ENCODE measurements at places on chromosomes 13 and 19.

DNA sequence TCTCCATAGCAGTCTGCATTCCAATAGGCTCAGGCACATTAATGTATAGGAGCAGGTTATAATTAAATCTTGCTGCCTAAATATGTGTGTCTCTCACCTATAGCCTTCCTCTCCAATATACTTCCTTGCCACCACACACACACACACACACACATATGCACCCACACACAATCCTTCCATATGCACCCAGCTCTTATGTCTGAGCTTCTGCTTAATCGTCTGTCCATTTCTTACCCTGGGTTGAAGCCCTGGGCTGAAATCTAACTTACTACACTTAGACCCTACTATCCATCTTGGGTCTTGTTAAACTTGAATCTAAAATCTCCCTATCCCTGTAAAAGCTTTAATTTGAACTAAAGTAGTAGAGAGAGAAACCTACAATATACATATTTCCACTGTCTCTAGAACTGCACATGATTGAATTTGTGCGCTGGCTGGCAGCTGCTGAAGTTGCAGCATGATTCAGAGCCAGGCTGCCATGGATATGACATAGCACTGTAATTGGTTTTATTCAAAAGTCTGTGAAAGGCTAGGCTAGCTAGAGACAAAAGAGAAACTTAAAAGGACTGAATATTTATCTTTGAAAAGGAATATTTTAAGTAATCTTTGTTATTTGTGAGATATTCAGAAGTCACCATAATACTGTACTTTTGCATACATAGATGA, 25.7 kb upstream of the FREM2 start:
- DNase-seq = no peak

DNA sequence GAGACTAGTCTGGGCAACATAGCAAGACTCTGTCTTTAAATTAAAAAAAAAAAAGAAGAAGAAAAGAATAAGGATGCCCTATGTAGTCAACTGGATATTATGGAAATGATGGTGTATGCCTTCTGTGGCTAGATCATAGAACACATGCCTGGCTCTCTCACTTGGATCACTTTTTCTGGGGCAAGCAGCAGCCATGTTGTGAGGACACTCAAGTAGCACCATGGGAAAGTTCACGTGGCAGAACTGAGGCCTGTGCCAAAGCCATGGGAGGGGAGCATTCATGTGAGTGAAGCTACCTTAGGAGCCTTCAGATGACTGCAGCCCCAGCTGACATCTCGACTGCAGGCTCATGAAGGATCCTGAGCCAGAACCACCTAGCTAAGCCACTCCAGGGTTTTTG, 12.0 kb downstream of the PLAUR start:
- DNase-seq = no peak

GRCh38 chr19:45852145-45852750, 10.7 kb downstream of the SYMPK start:
- no peak for DNase-seq

DNA sequence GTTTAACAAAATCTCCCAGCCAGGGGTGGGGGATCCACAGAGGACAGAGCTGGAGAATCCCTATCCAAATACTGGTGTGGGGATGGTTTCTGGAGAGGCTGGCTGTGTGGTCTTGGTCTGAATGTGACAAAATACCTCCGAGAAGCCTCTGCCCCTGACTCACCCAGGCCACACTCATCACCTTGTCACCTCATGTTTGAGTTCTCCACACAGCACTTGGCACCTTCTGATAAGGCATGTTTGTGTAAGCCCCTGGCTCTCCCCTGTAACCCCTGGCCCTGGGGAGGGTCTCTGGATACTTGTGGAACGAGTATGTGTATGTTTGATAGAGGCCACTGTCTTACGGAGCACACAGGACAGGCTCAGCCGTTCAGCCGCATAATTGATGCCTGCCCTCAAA, 14.7 kb downstream of the TECR start:
- DNase-seq = no peak

- DNase-seq = no peak
These were observed 109.7 kb downstream of the LRCH1 start for GRCh38 chr13:46662690-46663089.

- DNase-seq = no peak
These were observed 232.4 kb downstream of the LHFPL6 start for GRCh38 chr13:39370554-39370953.

DNA sequence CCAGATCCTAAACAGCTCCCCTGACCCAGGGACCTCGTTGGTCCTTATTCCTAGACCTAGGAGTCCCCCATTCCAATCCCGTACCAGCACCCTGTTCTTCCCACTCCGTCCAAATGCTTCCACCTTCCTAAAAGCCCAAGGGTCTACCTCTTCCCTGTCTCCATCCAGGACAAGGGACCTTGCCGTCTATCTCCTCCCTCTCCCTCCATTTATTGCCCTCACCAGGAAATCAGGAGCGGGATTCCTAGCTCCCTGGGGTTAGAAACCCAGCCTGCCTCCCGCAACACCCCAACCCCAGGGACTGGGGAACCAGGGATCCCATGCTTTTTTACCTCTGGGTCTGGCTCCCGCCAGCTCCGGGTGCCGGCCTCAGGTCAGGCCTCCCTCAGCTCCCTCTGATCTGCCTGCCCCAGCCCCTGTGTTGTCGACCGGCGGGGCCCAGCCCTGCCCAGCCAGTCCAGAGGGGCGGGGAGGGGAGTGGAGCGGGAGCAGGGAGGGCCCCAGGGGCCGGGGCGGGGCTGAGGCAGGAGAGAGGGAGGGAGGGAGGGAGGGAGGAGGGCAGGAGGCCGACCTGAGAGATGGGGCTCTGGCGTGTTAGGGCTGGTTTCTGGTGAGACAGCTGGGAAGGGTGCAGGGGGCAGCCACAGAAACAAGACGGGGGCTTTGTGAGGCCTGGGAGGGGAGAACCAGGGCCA, at the start of gene B3GNT8:
Gene B3GNT8, minus strand, starts transcription at position 423 of the 695 bp plus-strand sequence. CDS start 596 bp downstream, outside the sequence.
- DNase-seq = peak; percentile 51

GRCh38 chr13:54636231-54636630, 1607.6 kb downstream of the OLFM4 start:
- no peak for DNase-seq

- DNase-seq = peak; percentile 89
These were observed at the start of gene GPC6 for GRCh38 chr13:93226623-93227279. Gene GPC6 (plus strand): TSS chr13:93226807.

DNA sequence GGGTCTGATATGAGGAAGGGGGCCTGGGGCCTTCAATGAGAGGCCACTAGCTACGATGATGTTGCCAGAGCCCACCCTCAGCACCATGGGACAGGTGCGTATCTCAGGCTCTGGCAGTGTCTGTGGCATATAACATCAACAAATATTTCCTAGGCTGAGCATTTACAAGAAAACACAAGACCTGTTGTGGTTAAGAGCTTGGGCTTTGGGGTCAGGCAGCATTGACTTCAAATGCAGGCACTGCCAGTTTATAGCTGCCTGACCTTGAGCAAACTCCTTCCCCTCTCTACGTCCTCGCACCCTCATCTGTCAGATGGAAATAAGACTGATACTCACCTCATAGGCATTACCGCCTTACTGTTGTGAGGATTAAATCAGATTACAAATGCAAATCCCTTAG, 156.0 kb downstream of the KATNAL1 start:
- DNase-seq = no peak

GRCh38 chr13:110524541-110525257, 36.8 kb downstream of the RAB20 start:
- DNase-seq = no peak

DNA sequence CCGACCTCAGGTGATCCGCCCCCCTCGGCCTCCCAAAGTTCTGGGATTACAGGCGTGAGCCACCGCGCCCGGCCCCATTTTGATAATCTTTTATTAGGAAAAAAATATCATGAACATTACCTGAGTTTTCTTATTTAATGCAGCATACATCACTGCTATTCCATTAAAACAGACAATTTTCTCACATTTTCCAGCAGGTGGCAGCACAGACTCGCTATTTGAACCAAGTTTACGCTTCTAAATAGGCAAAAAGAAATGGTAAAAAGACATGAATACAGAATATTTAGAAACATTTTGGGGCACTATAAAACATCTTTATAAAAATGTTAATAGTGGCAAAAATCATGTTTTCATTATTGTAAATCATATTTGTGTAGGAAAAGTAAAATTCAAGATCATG, 903.1 kb downstream of the SLITRK6 start:
- no peak for DNase-seq

GRCh38 chr13:90352763-90353162, 994.7 kb upstream of the MIR17HG start:
- no peak for DNase-seq

- no peak for DNase-seq
These were observed 196.9 kb upstream of the UBL3 start for GRCh38 chr13:30047154-30047874.

- no peak for DNase-seq
These were observed 53.0 kb upstream of the ZNF254 start for GRCh38 chr19:24033963-24034342.

DNA sequence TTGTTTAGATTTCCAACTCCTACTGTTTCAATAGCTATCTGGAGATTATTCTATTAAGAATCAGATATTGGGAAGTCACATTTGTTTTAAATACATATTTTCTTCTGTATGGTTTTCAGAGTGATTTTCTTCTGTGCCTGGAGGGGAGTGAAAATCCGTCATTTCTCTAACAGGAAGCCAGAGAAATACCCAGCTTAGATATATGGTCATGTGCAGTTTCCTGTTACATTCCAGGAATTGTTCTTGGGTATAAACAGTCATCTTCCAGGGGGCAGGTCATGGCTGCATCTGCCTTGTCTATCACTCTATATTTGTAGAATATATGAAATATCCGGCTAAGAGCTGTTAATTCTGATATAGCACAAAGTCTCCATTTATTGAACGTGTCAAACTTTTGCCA, 77.5 kb upstream of the MIR17HG start:
- DNase-seq = no peak

- no peak for DNase-seq
These were observed 740 bp upstream of the BEST2 start for GRCh38 chr19:12750851-12751250.

DNA sequence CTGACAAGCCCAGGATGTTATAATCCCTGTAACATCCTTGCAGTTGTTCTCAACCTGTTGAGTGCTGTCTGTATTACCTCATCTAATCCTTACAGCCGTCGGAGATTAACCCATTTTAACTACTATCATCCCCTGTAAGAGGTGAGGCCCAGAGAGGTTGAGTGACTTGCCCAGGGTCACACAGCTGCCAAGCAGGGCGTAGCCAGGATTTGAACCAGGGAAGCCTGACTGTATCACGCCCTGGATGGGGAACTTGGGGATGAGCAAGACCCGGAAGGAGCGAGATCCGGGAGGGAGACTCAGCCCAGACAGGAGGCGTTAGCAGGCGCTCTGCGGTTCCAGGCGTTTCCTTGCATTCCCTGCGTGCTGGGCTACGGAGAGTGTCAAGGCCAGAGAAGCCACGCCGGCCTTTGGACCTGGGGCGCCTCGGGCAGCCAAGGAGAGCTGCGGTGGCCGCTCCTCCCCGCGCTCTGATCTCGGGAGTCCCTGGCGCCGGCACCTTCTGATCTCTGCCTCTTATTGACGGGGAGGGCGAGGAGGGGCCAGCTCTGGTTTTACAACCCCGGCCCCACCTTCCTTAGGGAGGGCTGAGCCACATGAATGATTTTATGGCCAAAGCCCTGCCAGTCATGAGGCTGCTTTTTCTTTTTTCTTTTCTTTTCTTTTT, 6.2 kb downstream of the SULT2B1 start:
- DNase-seq = no peak

GRCh38 chr13:60837806-60838205, 440.8 kb downstream of the TDRD3 start:
- no peak for DNase-seq

DNA sequence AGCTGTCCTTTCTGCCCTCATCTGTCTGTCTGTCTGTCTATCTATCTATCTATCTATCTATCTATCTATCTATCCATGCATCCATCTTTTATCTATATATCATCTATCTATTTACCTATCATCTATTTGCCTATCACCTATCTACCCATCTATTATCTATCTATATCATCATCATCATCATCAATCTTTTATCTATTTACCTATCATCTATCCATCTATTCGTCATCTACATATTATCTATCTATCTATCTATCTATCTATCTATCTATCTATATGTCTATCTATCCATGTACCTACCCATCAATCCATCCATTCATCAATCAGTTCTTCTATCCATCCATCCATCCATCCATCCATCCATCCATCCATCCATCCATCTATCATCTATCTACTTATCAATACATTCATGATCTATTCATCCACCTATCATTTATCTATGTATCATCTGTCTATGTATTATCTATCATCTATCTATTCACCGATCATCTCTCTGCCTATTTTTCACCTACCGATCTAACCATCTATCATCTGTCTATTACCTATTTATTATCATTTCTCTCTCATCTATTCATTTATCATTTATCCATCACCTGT, 49.2 kb upstream of the ADGRE1 start:
- no peak for DNase-seq

Measured in DMS 273 treated with DMSO at 0.1 percent for 48 hours (cell line).